NCI-H2081 (cell line): ENCODE measurements at places on chromosomes 13 and 19.

DNA sequence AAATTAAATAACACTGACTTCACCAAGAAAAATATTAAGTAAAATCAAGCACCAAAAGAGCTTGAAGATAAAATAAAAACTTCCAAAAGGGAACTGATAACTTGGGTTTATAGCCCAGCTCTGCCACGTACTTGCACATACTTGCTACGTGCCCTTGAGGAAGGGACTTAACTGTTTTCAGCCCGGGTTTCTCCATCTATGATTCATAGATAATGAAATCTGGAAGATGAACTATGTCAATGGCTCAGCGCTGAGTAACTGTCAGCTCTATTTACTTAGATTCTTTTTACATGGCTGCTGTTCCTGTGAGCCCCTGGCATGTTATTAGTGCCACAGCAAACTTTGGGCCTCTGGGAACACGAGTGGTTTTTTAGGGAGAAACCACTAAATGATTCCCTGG, 9.6 kb upstream of the ZC3H13 start:
- no peak for DNase-seq

- no peak for DNase-seq
Observed at GRCh38 chr13:113864273-113864890, 506 bp upstream of the GAS6 start.

GRCh38 chr13:48492470-48493065, 40.3 kb downstream of the RCBTB2 start:
- DNase-seq = no peak

- peak; percentile 10 for DNase-seq
Observed at GRCh38 chr19:29528350-29528945, 2.7 kb downstream of the VSTM2B start.

- no peak for DNase-seq
Observed at GRCh38 chr13:52599037-52599847, 43.0 kb upstream of the HNRNPA1L2 start.

DNA sequence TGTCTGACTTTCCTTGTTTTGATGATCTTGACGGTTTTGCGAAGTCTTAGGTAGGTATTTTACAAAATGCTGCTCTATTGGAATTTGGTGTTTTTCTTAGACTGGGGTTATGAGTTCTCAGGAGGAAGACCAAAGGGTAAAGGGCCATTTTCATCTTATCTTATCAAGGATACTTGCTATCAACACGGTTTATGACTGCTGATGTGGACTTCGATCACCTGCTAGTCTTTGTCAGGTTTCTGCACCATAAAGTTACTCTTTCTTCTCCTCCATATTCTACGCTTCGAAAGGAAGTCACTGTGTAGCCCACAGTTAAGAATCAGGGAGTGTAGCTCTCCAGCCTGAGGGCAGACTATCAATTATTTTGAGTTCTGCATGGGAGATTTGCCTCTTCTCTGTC, 7.4 kb upstream of the CEBPG start:
- no peak for DNase-seq

DNA sequence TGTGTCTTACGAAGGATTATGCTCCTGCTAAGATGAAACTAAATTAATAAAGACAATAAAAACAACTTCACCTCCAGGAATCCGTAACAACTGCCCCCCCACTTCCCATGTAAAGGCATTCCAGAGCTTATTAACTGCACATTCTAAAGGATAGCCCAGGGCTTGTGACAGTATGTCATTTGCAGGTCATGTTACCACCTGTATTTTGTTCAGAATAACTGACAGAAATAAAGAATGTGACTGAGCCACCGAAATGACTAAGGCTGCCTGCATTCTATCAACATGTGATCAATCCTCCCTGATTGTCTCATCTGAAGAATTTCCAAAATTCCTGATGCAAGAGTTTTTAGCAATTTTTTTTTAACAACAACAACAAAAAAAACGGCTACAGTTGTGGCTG, 117.2 kb downstream of the MIPEP start:
- DNase-seq = no peak

GRCh38 chr19:3631053-3631861, 4.7 kb upstream of the CACTIN start:
- no peak for DNase-seq

DNA sequence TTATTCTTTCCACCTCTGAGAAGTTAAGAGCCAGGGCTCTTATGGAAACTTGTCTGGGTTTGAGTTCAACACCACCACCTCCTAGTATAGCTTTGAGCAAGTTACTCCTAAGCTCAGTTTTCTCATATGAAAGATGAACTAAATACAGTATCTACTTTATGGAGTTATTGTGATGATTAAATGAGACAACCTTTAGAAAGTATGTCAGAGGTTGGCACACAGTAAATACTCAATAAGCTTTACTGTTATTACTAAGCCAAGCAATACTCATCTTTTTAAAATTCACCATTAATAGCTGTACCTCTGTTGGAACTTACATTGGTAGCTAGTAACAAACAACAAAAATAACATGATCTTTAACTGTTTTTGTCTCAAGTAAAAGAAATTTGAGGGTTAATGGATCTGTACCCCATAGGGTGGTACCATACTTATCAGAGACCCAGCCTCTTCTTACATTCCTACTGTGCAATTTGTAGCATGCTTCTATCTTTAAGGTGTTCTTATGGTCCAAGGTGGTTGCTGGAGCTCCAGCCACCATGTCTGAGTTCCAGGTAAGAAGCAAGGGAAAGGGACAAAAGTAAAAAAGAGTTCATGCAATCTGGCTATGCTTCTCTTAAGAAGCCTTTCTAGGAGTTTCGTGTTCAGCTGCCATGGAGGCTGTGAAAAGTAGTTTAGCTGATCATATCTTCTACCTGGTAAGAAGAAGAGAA, 24.1 kb upstream of the NDFIP2 start:
- no peak for DNase-seq

DNA sequence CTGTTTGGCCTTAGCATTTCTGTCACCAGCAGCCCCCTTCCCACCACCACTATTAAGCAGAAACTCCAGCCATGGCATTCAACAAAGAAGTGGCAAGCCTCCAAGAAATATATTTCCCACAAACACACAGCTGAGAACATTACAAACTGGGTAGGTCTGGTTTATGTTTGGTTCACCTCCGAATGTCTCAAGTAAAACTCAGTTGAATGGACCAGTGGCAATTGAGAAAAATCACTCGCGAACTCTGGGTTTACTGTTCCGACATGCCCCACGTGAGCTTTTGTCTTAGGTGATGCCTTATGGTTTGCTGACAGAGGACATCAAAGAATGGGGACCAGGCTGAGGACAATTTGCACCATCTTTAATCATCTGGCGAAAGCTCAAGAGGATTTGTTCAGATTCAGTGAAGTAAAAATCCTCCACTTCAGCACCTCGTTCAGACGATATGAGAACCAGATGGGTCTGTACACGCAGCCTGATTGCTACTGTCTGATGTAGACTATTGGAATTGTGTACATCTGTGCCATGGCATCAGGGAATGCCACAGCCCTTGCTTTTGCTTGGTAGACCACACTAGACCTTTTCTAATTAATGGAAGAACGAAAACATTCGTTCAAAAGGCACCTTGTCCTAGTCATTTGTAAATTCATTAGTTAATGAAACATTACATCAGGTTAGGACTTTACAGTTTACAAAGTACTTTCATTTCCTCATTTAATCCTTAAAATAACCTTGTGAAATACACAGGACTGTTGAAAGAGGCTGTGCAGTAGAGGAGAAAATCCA, 59.4 kb downstream of the SLC10A2 start:
- DNase-seq = no peak

- no peak for DNase-seq
Observed at GRCh38 chr13:97268772-97269171, 46.6 kb downstream of the MBNL2 start.

GRCh38 chr19:57789288-57789687, 19.8 kb downstream of the ZNF586 start:
- no peak for DNase-seq

GRCh38 chr19:1935484-1936208, 5.3 kb upstream of the CSNK1G2 start:
- DNase-seq = no peak

DNA sequence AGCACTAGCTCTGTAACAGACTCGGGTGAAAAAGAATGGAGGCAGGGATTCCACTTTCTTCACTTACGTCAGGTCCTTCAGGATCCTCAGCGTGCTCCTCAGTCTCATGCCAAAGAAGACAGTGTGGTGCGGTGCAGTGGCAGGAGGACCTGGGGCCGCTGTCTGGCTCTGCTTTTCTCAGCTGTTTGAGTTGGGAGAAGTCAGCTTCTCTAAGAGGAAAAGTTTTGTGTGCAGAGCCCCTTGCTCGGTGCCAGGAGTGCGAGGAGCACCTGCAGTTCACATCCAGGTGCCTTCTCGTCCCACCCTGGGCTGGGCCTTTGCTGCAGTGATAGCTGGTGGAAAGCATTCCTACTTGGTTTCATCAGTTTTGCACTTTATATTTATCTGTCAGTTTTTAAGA, 77.9 kb upstream of the TEX29 start:
- DNase-seq = no peak

GRCh38 chr13:91721413-91721812, 323.0 kb downstream of the GPC5 start:
- DNase-seq = no peak

DNA sequence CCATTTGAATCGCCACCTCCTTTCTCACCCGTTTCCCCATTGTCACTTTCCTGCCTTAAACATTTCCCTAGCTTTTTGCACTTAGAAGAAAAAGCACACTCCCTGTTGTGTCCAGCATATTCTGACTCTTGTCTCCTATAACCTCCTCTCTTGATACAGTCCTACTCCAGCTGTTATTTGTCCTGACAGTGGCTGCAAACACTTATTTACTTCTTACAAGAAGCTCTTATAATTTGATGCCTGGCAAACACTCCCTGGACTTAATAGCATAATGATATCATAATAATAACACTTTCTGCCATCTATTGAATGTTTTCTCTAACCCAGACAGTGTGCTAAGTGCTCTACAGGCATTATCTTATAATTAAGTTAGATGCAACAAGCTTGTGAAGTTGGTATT, 76.6 kb downstream of the DGKH start:
- no peak for DNase-seq

- DNase-seq = no peak
Observed at GRCh38 chr13:89846926-89847585, 1500.4 kb upstream of the MIR17HG start.

GRCh38 chr13:59408738-59409137, 755.0 kb downstream of the DIAPH3 start:
- DNase-seq = no peak

GRCh38 chr19:57037556-57037955, 82.2 kb upstream of the USP29 start:
- no peak for DNase-seq

DNA sequence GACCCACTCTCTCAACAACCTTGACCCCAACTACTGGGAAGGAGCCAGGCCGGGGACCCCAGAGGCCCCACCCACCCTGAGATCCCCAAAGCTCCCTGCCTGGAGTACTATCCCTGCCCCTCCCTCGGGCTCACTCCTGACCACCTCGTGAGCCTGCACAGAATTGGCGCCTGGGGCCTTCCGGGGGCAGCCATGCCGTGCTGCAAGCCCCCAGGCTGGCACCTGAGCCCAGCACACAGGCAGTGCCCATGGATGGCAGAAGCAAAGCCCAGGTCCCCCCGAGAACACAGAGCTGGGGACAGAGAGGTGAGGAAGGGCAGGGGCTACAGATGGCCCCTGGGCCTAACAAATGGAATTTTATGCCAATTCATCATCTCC, 13.9 kb downstream of the LSM4 start:
- no peak for DNase-seq

GRCh38 chr13:30049692-30050091, 199.3 kb upstream of the UBL3 start:
- no peak for DNase-seq

DNA sequence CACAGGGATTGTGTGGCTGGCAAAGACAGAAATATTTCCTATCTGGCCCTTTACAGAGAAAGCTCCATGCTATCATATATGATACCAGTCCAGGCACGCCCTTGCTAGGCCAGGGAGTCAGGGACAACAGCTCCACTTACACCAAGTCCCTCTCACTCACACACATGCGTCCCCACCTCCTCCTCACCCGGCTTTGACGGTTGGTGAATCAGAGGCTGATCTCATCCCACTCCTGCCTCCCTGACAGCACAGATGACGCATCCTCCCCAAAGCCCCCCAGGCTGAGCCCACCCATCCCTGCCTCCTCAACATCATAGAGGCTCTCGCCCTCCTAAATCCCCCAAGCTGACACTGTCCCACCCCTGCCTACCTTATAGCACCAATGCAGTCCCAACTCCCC, 62.7 kb downstream of the F2RL3 start:
- DNase-seq = no peak

DNA sequence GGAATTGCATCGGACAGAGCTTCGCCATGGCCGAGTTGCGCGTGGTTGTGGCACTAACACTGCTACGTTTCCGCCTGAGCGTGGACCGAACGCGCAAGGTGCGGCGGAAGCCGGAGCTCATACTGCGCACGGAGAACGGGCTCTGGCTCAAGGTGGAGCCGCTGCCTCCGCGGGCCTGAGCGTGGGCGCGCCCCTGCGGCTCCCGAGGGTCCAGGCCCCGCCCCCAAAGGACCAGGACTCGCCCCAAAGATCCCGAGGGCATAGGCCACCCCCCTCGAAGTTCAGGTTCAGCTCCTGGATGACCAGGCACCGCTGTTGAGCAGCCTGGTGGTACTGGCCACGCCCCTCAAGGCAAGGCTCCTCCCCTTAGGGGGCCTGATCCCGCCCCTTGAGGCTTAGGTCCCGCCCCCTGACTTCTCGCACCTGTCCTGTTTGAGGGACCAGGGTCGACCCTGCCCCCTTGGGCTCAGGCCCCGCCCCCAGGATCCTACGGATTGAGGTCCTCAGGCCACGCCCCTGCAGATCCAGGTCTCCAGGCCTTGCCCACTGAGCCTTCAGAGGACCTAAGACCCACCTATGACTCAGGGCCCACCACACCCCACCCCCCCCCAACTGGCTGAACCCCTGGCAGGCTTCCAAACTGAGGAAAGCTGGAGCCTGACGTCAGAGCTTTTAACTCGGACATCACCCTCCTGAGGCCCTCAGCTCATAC, 43.1 kb downstream of the CYP4F22 start:
- DNase-seq = no peak

- no peak for DNase-seq
Observed at GRCh38 chr13:32150239-32150638, 118.7 kb downstream of the FRY start.

DNA sequence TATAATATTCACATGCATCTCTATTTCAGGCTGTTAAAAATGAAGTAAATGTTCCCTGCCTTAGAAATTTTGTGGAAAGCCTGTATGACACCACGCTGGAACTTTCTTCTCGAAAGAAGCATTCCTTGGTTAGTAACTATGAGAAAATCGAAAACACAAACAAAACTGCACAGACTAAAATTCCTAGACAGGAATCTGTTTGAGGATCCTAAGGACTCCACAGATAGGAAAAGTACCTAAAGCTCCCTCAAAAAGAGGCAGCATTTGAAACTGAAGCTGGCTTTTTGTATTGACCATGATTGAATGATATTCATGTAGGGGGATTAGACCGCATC, 103.4 kb downstream of the FRY start:
- no peak for DNase-seq

GRCh38 chr19:49297403-49297802, 27.6 kb downstream of the SLC6A16 start:
- DNase-seq = no peak

GRCh38 chr13:32261567-32261966, 53.6 kb downstream of the ZAR1L start:
- no peak for DNase-seq

GRCh38 chr19:19409631-19410030, 4.2 kb downstream of the GATAD2A start:
- DNase-seq = no peak

- DNase-seq = no peak
Observed at GRCh38 chr13:43244481-43244880, 221.1 kb downstream of the DNAJC15 start.

- no peak for DNase-seq
Observed at GRCh38 chr19:48213959-48214358, 41.8 kb downstream of the CARD8 start.

- DNase-seq = no peak
Observed at GRCh38 chr13:99426426-99426825, 74.8 kb upstream of the TM9SF2 start.
